ENCODE measurements at places on chromosomes 3 and 15. TPM values are rescaled to one million over a fixed set of nuclear protein-coding genes. Genes with fewer than 3 reads are reported as not detected.

DNA sequence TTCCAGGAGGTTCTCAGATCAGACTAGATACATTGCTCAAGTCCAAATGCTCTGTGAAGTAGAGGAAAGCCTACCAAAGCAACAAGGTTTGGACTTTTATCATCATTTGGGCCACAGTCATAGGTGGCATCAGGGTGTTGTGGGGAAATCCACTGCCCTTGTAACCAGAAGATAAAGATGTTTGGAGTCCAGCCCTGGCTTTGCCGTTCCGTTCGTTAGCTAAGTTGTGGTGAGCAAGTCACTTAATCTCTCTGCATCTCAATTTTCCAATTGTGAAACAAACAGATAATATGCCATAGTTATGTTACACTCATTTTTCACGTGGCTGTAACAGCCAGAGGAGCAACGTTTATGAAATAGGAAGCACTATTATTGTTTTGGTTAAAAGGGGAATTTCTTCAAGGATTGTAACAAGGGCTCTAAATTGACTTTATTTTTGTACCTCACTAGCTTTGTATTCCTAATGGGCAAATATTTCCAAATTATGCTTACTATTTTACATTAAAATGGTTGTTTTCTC is 125.6 kb downstream of the CD47 start:
- DNase-seq = no peak

- DNase-seq = no peak
Measured at GRCh38 chr3:182331341-182331740, 462.0 kb upstream of the ATP11B start.

DNA sequence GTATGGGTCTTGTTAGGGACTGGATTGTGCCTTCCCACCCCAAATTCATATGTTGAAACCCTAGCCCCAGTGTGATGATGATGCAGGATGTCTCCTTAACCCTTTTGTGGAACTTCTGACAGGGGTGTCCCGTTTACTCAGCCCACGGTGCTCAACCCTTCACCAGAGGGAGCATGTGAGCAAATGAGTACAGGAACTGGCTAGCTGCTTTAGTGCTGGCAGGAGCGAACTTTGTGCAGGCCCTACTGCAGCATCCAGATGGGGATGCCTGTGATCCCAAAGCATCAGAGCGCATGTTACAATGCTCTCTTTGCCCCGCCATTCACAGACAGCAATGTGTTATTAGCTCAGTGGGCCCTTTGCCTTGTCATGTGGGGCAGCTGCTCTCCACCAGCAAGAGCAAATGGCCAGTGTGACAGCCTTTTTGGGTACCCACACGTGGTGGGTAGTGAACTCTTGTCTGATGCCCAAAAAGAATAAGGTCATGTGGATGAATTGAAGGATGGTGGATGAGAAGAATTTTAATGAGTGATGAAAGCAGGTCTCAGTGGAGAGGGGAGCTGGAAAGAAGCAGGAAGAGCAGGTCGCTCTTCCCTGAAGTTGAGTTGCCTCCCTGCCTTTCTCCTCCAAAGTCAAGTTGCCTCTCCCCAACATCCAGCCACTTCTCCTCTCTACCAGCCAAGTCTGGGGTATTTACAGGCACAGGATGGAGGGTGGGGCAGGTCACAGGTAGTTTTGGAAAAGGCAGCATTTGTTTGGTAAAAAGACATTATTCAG is 63.3 kb upstream of the STRIT1 start:
- DNase-seq = peak; percentile 22

- peak; percentile 74 for DNase-seq
Measured at GRCh38 chr15:92714077-92714476, 58.5 kb upstream of the FAM174B start.

DNA sequence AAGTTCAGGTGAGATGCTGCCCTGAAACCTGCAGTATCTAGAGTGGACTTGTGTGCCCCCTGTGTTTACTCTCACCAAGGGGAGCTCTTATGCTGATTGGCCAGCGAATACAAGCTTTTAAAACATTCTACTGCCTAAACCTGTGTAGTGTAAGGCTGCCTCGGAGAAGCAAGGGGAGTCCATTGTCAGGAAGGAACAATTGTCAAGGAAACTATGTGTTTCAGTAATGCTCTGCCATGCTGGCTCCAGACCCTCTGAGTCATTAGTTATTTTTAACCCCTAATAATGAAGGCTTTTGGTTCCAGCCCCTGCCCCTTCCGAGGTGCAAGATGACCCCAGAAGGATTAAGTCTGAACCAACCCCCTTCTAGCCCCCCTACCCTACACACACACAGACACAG is 66.1 kb upstream of the CHMP2B start:
- DNase-seq = no peak

DNA sequence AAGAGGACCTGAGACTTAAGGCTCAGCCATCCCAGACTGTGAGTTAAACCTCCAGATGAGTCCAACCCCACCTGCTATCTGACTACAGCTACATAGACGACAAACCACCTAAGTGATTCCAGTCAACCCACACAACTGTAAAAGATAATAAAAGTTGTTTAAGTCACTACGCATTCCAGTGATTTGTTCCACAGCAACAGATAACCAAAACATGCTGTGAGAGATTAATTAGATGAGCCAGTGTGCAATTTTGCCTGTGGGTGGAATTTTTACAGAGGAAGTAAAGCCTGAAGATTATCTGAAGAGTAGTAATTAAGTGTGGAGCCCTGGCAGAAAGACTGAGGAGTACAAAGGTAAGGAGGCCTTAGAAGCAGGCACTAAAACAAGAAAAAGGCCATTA is 5.4 kb downstream of the BTBD1 start:
- peak; percentile 65 for DNase-seq

GRCh38 chr3:127489357-127489756 is 101.2 kb downstream of the TPRA1 start:
- DNase-seq = no peak

DNA sequence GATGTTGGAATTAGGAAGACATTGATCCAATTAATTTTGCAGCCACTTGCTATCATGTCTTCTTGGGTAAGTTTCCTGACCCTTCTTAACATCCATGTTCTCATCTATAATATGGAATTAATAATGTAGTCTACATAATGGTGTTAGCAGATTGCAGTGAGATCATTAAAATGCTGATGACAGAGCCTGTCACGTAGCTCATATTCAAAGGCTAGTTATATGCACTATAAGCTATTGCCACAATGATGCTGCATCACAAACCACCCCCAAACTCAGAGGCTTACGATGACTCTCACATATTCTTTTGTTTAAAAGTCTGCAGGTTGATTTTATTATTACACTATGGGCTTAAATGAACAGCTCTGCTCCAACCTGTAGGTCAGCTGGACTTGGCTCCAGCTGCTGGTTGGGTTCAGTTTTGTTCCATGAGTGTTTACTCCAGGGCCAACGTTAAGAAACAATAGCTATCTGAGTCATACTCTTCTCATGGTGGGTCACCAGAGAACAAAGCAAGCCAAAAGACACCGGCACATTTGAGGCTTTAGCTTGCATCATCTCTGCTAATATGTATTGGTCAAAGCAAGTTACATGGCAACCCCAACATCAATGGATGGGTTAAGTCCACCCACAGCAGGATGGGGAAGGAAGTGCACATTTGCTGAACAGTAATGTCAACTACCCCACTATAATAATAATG is 250.0 kb upstream of the SLCO3A1 start:
- peak; percentile 49 for DNase-seq

- DNase-seq = peak; percentile 73
Measured at GRCh38 chr15:50051811-50052419, 67.1 kb downstream of the ATP8B4 start.

GRCh38 chr15:69599271-69599670 is 146.7 kb downstream of the RPLP1 start:
- DNase-seq = no peak

THRB gene
- total RNA-seq = 0.98 TPM

KBTBD12 gene
- total RNA-seq = not detected

Data from RPMI7951 (cell line).